Stimulated activated CD4-positive, alpha-beta T cell treated with anti-CD3 and anti-CD28 coated beads, Interleukin-15, amount 100 ng/mL, for 1 hour (primary cell): ENCODE measurements at places on chromosomes 12 and 14.

- no peak for DNase-seq
Measured at GRCh38 chr14:89215531-89215930, 201.5 kb downstream of the FOXN3 start.

- DNase-seq, result no peak
Measured at GRCh38 chr12:92717202-92717601, 14.4 kb downstream of the PLEKHG7 start.

- DNase-seq, result peak; percentile 5
Measured at GRCh38 chr12:123900871-123901376, 71.7 kb downstream of the CCDC92 start.

- no peak for DNase-seq
Measured at GRCh38 chr14:39426605-39427004, 5.6 kb downstream of the FBXO33 start.

DNA sequence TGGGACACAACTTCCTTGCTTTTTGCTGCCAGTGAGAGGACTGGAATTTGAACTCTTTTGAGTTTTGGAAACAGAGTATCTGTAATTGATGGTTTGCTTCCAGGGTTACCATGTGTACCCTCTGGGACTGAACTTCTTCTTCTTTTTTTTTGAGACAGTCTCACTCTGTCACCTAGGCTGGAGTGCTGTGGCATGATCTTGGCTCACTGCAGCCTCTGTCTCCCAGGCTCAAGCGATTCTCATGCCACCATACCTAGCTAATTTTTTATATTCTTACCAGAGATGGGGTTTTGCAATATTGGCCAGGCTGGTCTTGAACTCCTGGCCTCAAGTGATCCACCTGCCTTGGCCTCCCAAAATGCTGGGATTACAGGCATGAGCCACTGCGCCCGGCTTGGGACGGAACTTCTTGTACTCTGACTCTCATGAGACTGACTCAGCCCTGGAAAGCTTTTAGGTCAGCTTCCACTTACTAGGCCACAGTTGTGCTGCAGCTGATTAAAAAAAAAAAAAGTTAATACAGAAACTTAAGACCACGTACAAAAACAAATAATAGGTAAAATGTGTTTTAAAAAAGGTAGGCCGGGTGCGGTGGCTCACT lies 15.8 kb downstream of the SEL1L start:
- DNase-seq, result no peak

DNA sequence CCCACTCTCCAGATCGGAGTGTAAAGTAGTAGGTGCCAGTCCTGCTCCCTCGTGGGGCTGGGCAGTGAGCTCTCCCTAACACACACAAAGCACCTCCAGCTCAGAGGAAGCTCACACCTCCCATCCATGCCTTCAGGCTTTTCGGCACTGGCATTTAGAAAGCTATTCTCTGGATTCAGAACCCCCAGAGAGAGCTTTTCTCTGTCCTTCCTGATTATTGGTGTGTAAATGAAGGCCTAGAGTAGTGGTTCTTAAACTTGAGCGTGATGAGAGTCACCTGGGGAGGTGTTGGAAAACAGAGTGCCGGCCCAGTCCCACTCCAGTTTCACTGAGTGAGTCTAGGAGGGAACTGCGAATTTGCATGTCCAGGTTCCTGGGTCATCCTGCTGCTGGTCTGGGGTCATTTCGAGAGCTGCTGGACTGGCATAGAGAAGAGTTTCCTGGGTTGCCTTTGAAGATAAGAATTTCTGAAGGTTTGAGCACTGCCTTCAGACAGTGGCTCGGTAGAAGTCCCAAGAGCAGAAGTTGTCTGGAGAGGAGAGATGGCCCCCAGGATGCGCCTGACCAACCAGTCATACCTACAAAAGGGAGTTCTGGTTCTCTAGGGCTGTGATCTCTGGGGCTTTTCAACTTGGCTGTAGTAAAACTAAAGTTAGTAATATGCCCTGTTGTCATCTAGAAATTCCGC lies 15.1 kb downstream of the CD9 start:
- DNase-seq, result no peak

DNA sequence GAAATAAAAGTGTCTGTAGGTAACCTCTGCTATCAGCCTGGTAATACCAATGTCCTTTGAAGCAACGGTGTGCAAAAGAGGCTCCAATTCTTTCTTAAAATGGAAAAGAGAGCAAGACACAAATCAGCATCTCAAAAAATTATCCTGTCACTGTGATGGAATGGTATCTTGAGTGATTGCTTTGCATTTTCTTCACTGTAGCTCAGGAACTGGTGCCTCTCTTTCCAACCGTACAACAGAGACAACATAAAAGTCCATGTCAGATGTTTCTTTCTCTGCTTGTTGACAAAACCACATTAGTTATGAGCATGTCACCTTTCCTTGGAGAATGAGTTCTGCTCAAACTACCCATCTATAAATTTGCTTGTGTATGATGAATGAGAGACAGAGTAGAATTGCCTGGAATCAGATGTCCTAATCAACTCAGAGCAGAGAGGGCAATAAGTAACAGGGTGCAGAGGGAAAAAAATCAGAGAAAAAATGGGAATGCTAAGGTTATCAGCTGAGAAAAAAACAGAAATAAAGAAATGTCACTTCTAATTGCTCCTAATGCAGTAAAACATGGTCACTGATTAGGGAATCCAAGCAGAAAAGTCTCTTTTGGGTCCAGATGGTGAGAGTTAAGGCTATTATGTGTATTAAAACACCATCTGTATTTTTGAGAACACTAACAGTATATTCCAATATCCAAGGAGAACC lies 465.0 kb upstream of the ATP2B1 start:
- DNase-seq, result no peak

DNA sequence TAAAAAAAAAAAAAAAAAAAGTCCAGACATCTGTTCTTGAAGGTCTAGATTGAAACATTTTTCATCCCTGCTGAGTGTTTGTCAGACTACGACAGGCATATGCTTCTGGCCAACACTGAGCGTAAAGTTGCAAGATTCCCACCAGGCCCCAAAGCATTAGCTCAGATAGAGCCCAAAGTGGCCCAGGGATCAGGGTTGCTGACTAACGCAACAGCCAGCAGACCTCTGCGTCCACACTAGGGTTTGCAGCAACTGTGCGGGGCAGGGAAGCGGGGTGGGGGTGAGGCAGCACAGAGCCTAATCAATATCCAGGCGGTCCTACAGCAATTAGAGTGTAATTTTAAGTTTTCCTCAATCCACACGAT lies 55.7 kb downstream of the SSH1 start:
- DNase-seq, result no peak

DNA sequence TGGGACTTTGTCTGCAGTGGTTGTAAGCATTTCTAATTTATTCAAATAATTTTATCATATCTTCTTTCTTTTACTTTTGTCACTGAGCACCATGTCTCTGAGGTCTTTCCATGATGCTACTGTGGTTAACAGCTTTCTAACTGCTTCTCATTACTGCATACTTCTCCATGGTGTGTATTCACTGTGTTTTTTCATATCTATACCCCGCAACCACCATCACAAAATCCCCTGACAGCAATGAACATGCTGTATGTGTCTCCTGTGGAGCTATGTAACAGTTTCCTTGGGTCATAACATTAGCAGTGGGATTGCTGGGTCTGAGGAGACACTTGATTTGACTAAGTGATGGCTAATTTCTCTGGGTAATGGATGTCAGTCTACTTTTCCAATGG lies 29.2 kb upstream of the CHST11 start:
- no peak for DNase-seq

GRCh38 chr14:63180011-63180410 lies 24.2 kb upstream of the RHOJ start:
- no peak for DNase-seq

- DNase-seq, result no peak
Measured at GRCh38 chr12:32600681-32601080, 78.4 kb upstream of the DNM1L start.

- no peak for DNase-seq
Measured at GRCh38 chr12:73308747-73309146, 1036.6 kb downstream of the TRHDE start.

- no peak for DNase-seq
Measured at GRCh38 chr12:570921-571794, 92.1 kb downstream of the NINJ2 start.

DNA sequence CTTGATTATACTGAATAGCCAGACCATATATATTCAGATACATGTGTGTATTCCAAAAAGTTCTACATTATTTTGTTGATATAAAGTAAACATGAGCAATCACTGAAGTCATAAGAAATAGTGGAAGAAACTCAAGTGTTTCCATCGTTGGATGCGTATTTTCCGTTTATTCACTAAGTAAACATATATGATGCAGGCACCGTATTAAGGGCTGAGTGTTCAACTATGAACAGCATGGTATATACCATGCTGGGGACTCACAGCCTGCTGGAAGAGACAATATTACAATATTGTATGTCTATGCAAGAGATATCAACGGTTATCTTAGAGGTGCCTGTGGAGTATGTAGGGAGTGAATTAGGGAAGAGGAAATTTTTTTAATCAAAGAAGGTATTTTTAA lies 1.2 kb downstream of the PYROXD1 start:
- no peak for DNase-seq

DNA sequence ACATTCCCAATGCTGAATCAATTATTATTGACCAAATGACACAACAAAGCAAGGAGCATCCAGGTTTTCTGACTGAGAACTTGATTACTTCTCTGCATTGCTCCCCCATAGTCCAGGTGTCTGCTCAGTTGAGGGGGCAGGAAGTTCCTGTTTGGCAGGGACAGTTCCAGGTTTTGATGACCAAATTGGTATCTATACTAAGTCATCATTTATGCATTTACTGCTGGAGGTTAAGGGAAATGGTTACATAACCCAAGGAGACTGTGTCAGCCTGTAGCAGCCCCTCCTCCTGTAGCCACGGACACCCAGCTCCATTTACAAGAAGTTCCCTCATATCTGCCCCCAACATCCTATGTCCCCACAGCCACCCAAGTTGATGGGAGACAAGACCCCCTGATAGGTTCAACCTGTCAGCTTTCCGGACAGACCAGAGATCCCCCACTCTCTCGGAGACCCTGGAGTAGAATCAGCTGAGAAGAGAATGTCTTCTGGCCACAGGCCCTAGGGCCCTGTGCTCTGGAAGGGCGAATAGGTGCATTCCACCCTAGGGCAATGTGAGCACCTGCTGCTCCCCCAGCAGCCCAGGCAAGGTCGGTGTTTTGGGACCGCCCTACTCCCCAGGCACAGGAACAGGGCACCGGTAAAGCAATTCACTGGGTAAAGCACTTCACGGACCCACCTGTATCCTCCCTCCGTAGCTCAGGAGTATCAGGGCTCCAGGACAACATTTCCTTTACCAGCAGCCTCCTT lies 23.6 kb downstream of the IRF2BPL start:
- no peak for DNase-seq

DNA sequence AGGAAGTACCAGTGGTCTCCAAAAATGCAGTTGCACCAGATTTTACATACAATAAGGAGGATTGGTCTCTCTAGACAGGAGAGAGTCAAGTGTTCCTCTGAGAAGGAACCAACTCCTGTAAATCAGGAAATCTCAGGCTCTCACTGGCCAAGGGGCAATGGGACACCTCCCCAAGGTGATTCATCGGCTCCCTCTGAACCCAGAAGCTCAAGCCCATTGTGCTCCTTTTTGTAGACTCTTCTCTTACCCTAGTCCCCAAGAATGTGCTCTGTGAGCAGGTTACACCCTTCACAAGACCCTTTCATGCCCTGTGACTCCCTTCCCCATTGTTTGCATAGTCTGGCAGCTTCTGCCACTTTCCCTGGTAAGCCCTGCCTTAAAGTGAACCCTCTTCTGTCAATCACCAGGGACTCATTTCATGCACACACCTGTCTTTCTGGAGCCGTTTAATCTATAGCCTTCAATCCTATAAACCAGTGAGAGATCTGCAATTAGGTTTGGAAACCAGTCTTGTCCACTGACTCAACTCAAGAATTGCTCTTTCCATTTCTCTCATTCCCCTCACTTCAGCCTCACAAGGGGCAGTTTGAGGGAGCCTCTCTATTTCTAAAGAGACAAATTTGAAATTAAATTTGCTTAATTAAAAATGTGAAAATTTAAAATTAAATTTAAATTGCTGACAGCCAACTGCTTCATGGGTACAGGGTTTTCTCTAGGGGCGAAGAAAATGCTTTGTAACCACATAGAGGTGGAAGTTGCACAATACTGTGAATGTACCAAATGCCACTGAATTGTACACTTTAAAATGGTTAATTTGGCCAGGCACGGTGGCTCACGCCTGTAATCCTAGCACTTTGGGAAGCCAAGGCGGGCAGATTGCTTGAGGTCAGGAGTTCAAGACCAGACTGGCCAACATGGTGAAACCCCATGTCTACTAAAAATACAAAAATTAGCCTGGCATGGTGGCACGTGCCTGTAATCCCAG lies 38.3 kb upstream of the LTA4H start:
- DNase-seq, result no peak

GRCh38 chr12:105386431-105386830 lies 55.9 kb downstream of the C12orf75 start:
- no peak for DNase-seq

- no peak for DNase-seq
Measured at GRCh38 chr12:57213763-57214397, 2.7 kb upstream of the NXPH4 start.

GRCh38 chr14:29684926-29685325 lies 242.7 kb downstream of the PRKD1 start:
- DNase-seq, result no peak

DNA sequence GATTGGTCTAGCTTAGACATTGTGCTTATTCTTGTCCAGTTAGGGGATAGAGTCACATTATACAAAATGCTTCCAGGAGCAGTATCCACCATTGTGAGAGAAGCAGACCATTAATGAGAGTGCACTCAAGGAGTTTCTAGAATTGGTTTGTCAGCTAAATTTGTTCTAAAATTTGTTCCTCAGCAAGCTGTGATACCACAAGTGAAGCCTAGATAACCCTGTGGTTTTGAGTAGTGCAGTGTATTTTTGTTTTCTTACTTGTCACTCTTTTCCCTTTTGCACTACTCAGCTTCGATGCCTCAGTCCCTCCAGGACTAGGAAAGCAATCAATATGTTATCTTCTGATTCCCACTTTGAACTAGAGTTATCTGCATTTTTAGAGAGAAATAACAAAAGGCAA lies 42.5 kb upstream of the AKAP6 start:
- DNase-seq, result no peak

DNA sequence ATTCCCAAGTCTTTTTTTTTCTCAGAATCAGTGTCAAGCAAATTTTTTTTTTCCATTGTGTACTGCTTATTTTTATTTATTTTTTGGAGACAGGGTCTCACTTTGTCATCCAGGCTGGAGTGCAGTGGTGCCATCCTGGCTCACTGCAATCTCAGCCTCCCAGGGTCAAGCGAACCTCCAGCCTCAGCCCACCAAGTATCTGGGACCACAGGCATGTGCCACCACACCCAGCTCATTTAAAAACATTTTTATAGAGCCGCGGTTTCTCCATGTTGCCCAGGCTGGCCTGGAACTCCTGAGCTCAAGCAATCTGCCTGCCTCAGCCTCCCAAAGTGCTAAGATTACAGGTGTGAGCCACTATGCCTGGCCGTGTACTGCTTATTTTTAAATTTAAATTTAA lies 68.1 kb downstream of the TBC1D30 start:
- DNase-seq, result no peak

DNA sequence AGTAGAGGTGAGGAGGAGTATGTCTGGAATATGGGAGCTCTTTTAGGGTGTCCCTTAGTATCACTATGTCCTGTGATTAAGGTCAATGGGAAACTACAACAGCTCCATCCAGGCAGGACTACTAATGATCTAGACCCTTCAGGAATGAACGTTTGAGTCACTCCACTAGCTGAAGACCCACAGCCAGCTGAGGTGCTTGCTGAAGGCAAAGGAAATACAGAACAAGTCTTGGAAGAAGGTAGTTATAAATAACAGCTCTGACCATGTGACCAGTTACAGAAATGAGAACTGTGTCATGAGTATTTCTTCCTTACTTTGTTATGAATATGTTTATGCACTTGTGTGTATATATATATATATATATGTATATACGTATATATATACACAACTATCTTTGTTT lies 40.5 kb upstream of the USP44 start:
- DNase-seq, result no peak

- no peak for DNase-seq
Measured at GRCh38 chr14:102945346-102946130, 23.1 kb downstream of the AMN start.
